HepG2 (cell line): ENCODE measurements at places on chromosomes 4 and X.

- DNase-seq: no peak
Measured at GRCh38 chr4:169491211-169491610, 121.2 kb downstream of the NEK1 start.

GRCh38 chr4:35464964-35465528, 779.3 kb downstream of the ARAP2 start:
- DNase-seq: no peak

- DNase-seq: peak; percentile 12
Measured at GRCh38 chr4:98658287-98659105, at the start of gene TSPAN5. TSS of gene TSPAN5 (minus strand) at chr4:98658611.

GRCh38 chr4:170198747-170199146, 109.0 kb upstream of the AADAT start:
- no peak for DNase-seq

DNA sequence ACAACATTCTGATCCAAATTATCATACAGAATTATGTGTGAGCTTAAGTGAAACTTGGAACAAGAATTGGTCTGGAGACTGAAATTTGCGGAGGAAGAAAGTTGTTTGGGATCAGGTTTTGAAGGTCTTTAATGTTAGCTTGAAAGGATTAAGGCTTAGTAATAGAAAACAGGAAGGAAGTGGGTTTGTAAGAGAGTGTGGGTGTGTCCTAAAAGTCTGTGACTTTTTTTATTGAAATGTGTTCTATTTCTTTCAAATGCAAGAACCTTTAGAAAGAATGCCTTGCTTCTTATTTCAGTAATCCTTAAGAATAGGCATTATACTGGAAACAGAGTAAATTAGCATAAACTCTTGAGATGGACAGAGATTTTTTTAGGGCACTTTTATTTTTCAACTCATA, 198.0 kb downstream of the GALNTL6 start:
- DNase-seq: no peak

DNA sequence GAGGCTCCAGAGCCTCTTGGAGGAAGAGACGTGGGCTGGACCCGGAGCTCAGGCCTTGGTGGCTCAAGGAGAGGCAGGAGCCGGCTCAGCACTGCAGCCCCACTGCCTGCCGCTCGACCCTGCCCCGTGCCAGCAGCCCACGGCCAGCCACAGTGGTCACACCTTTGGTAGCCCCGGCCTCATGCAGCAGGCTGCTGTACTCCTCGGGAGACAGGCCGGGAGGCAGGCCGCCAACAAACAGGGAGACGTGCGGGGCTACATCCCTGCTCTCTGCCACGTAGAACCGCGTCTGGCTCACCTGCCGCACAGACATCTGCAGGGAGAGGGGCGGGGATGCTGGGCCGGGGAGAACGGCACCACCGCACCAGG, 7.6 kb downstream of the DGKQ start:
- DNase-seq: no peak

DNA sequence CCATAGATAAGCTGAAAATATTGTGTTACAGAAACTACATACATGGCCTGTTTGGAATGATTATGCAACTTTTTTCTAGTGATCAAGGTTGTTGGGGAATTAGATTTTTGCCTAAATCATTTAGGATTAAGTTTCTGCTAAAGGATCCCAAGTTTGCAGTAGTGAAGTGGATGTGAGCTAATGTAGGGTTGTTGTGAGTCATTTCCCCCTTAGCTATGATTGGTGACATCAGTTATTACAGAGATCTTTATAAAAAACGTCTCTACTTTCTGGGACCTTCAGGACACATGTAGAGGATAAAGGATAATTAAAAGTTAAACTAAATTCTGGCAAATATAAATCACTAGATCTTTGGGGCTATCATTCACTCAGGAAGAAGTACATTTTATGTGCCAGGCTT, 133.3 kb downstream of the GATB start:
- DNase-seq: no peak

DNA sequence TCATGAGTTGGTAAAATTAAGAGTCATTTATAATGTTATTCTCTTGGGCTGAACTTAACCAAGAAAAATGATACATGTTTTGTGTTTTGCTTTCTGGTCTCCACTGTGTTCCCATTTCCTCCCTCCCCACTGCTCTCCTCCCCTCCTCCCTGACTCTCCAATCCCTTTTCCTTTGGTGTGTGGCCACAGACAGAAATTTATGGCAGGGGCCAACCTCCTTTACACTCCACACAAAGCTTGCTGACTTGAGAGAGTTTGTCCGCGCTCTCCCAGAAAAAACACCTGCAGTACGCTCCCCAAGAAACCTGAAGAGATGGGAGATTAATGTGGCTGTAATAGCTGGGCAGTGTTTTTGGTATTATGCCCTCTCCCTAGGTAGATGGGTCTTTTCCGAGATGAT, 88.9 kb downstream of the ALPK1 start:
- DNase-seq: no peak

GRCh38 chrX:41029332-41029731, 55.9 kb upstream of the USP9X start:
- peak; percentile 27 for DNase-seq

DNA sequence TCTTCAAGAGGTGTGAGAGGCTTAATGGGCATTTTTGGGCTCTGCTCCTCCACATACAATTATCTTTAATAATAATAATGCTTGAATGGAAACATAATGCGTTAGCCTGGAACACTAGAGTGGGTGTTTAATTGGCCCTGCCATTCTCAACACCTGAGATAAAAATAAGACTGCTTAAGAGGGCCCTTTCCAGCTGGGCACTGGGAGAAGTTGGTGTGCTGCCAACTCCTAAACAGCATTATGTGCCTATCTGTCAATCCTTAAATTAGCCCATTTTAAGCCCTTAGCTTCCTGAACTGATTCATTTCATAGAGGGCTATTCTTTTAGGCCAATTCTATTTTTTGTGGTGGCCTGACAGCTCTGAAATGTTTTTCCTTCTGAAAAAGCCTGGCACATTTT, 211.1 kb upstream of the ZIC3 start:
- DNase-seq: no peak

GRCh38 chr4:173937631-173938270, 345.7 kb downstream of the FBXO8 start:
- no peak for DNase-seq

GRCh38 chr4:117560329-117560728, 474.0 kb upstream of the NDST3 start:
- no peak for DNase-seq

DNA sequence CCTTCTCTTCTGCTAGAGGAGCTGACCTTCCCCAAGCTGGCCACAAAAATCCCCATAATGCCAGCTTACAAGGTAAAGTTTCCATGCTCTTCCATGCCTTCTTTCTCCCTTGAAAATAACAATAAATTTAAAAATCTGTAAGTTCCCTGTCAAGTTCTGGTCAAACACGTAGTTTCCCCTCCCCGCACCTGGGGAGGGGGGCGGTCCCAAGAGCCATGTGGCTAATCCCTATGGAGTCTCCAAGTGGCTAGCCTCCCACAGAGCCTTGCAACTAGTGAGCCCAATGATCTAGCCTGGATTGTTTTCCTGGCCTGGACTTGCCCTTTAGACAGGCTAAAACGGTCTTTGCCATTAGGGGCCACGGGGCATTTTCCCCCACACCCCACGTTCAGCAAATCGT, 2.1 kb upstream of the NRK start:
- DNase-seq: no peak

DNA sequence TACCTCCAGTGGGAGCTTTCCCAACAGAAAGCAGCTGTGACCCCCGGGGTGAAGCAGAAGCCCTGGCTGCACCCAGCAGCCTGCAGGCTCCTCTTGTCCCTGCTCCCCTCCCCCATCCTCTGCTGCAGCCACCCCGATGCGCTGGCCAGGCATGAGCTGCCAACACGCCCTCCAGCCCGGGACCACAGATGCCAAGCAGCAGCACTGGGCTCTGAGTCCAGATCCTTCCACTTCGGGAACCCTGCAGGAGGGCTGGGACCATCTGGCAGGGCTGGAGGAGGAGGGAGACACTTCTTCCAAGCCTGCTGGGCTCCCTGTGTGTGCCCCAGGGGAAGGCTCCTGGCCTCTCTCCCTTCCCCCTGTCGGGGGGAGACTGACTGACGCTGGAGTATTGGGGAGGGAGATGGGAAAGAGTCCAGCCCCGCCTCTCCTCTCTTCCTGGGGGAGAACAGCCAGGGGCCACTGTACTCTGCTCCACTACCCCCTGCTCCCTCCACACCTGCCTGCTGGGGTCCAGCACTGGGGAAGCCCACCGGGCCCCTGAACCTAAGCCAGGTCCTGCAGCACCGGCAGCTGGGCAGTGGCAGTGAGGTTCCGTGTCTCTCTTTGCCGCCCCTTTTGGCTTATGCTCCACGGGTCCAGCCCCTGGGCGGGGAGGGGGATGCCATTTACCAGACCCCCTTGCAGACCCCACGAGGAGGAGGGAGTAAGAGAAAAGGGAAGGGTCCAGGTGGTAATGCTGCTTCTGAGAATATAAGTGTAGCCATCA, 55.7 kb downstream of the PPP2R2C start:
- DNase-seq: no peak

DNA sequence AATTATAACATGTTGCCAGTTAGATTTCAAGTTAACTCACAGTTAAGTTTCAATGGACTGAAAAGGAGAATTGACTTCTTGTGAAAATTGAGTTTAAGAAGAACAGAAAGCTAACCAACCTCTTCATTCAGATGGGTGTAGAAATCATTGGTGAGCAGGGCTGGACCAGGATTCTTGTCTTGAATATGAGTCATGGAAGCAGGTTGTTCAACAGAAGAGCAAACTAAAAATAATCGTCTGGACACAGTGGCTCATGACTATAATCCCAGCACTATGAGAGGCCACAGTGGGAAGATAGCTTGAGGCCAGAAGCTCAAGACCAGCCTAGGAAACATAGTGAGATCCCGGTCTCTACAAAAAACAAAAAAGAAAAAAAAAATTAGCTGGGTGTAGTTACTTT, 98.2 kb downstream of the ARSJ start:
- DNase-seq: no peak

DNA sequence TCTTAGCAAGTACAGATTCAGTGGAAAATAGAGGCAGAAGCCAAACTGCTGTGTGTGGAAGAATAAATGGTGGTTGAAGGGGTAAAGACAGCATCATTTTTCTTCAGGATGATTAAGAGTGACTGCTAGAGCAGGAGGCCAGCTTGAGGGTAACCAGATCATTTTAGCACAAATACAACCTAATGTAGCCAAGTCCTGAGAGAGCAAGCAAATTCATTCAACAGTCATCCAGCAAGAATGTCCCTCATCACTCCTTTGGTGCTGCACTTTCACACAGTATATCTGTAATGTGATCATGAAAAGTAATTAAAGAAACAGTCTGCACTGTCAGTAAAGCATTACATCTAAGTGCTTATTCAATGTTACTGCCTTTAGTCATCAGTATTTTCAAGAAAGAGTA, 44.8 kb downstream of the NPFFR2 start:
- no peak for DNase-seq

GRCh38 chr4:125849869-125850268, 535.1 kb downstream of the FAT4 start:
- DNase-seq: no peak

DNA sequence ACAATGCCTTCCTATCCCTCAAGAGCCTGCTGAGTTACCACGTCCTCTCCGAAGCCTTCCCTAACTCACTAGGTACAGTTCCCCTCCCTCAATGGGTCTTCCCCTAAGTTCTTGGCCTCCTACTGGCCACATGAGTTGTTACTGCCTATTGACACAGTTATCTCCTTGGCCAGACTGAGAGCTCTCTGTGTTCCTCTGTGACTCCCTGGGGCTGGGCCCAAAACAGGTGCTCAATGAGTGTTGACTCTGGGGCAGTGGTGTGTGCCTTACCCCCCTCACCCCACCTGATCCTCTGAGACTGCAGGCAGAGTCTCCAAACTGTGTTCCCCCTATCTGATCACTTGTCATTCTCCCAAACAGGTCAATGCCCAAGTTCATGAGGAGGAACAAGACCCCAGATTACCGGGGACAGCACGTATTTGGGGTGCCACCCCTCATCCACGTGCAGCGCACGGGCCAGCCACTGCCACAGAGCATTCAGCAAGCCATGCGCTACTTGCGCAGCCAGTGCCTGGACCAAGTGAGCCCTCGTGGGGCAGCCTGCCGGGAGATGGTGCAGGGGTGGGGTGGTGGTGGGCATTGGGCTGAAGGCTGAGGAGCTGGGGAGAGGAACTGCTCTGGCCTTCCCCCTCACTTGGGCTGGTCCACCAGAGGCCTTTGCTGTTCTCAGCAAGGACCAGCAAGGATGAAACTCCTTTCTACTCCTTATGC, 72.6 kb downstream of the STARD8 start:
- peak; percentile 9 for DNase-seq

GRCh38 chr4:88585917-88586316, 6.4 kb upstream of the HERC3 start:
- DNase-seq: no peak

GRCh38 chr4:155017426-155017825, 191.0 kb upstream of the NPY2R start:
- DNase-seq: no peak

GRCh38 chrX:24019448-24019847, 7.5 kb downstream of the KLHL15 start:
- no peak for DNase-seq
